NCI-H510A treated with DMSO at 0.1 percent for 48 hours (cell line): ENCODE measurements at places on chromosomes 6 and 20.
A peak's percentile ranks its signal among the peaks of the same experiment; 100 is the strongest.

DNA sequence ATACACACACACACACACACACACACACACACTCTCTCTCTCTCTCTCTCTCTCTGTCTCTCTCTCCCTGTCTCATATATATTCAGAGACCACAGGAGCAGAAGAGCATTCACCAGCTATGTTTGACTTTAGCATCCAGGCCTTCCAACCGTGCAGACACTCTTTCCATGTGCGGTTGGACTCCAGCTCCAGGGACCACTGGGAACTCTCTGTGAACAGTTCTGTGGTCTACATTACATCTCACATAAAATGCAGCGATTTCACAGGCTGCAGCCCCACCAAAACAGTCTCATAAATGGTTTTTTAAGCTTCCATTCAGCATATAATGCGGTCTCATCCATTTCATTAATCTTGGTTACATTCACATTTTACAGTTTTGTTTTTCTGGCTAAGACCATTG, 508.4 kb upstream of the SULF2 start:
- no peak for DNase-seq

DNA sequence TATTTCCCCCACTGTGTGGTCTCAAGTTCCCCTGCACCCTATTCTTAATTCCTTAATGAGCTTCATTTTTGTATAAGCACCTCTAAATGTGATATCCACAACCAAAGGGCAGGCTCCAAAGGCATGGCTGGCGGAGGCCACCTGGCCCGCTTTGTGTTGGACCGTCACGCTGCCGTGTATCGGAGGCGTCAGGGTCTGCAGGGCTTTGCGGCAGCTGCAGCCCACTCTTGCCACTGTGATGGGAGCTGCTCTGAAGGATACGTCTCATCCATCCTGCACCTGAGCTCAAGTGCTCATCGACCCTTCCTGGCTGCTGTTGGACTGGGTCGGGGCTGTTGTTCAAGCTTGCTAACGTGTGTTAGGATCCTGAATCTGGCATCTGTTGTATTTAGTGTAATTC, 177.6 kb downstream of the ARID1B start:
- no peak for DNase-seq

DNA sequence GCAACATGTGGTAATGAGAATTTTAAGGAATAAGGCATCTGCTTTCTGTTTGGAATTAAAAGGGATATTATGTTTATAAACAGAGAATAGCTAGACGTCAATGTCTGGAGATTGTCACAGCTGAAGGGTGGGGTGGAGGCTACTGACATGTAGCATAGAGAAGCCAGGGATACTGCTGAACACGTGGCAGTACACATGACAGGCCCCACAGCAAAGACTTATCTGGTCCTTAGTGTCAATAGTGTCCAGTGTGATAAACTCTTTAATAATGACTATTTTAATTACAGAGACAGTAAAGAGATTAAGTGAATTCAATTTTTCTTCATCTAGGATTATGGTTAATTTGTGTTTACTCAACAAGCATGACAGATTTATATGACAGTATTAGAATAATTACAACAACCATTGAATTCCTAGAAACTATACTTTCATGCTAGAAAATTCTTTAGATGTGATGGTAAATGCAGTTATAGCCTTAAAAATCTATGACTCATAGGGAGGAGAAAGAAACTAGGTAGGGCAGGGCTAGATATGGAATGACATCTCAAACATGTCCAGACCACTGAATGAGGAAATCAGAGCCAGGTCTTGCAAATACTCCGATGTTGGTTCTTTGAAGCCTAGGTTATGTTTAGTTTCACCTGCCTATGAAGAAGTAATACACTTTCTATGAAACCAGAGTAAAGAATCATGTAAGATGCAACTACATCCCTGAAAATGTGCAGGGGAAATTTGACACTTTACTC, 399.5 kb downstream of the PHF3 start:
- no peak for DNase-seq

- DNase-seq = no peak
These were observed 92.6 kb upstream of the AGPAT4 start for GRCh38 chr6:161366301-161366923.

DNA sequence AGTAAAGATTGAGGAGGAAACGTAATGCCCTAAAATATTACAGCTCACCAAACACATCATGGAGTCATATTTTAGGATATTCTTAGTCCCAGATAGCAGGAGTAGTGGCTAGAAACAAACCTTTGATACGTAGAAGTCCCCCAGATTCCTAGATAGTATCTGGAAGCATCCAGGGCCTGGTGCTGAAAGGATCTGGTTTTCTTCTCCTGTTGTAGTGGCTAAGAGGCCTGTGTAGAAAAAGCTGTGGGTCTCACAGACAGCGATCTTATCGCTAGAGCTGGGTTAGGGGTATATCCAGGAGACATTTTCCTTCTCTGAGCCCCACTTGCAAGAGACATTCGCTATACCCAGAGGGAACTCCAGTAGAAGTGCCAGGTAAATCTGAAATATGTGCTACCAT, 139.9 kb downstream of the KCNQ5 start:
- no peak for DNase-seq

- DNase-seq = no peak
These were observed 21.4 kb downstream of the JARID2 start for GRCh38 chr6:15267221-15267620.

GRCh38 chr6:158419339-158419909, 107.2 kb downstream of the TULP4 start:
- DNase-seq = no peak

- no peak for DNase-seq
These were observed 3.7 kb upstream of the CMTR1 start for GRCh38 chr6:37429352-37429750.

DNA sequence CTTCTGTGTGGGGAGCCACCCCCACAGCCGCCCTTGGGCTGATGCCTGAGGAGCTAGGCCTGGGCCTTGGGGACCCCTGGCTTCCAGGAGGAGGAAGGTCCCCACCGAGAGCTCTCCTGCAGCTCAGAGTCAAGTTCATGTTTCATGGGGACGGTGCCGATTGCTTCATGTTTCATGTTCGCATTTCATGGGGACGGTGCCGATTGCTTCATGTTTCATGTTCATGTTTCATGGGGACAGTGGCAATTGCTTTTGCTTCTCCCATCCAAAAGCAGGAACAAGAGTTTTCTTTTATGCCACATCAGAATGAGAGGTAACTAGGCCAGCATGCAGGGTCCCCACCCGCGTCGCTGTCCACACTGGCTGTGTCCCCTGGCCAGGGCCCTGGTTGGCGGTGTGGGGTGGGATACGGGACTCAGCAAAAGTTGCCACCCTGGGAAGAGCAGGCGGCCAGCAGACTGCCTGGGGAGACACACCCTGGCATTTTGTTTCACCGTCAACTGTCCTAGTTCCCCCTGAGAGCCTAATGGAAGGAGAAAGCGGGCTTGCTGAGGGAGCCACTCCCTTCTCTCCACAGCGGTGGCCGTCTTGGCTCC, 46.0 kb downstream of the DACT2 start:
- no peak for DNase-seq

DNA sequence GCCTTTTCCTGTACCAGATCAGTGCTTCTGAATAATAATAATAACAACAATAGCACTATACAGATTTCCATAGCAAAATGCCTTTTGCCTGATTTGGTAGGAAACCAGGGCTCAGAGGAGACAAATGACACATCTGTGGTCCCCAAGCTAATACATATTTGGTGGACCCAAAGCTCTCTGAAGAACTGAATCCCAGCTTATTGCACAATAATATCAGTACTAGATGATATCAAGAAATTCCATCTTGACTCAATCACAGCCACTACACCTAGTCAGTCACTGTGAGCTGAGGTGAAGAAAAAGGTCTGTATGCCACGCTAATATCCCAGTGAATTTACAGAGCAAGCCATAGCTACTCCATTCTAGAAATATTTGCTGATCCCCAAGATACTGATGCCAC, 270.6 kb upstream of the RIN2 start:
- DNase-seq = no peak

- no peak for DNase-seq
These were observed 685.9 kb downstream of the KIF16B start for GRCh38 chr20:15887387-15887786.

DNA sequence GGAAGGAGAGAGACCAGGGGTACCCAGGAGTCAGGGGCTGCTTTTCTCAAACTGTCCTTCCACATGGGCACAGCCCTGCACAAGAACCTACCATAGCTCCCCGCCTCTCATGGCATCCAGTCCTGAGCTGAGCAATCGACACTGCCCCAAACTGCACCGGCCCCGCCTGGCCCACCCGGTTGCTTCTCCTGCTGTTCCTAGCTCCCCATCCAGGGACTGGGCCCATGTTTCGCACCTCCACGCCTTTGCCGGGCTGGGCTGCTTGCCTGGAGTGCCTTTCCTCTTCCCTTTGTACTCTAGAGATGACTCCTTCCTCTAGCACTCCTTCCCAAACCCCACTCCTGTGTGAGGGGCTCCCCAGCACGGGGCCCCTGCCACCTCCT, 123.0 kb downstream of the GRM4 start:
- no peak for DNase-seq

DNA sequence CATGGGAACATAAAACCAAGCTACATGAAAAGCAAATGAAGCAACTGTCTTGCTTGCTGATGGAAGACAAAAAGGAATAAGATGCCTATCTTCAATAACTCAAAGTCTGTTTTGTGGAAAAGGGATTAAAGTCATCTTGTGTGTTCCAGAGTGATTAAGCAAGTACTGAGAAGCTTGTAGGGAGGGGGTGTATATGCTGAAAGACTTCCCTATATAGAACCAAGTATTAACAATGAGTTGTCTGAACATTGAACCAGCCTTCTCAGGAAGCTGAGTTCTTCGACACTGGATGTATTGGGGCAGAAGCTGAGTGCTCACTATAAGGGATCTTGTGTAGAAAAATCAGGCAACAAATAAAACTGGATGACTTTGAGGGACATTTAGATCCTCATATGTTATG, 451.8 kb downstream of the CD83 start:
- DNase-seq = no peak

DNA sequence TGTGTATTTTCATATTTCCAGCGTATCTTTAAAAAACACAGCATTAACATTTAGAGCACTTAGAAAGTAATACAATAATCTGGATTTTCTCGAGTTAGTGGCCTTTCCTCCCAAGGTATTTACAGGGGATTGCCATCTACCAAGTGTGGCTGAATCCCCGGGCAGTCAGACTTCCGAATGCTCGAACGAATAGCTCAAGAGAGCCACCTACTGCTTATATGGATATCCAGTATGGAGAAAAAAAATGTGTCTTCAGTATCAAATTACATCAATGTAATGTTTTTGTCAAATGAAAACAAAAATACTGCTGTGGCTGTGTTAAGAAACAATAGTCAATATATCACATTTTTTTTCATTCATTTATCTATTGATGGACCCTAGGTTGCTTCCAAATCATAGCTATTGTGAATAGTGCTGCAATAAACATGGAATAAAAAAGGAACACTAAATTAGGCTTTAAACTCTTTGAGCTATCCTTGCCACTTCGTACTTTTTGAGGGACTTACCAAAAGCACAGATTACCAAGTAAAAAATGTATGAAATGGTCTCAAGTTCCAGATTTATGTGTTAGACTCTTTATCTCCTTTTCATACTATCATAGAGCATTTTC, 654.5 kb upstream of the PTCHD4 start:
- DNase-seq = peak; percentile 78

DNA sequence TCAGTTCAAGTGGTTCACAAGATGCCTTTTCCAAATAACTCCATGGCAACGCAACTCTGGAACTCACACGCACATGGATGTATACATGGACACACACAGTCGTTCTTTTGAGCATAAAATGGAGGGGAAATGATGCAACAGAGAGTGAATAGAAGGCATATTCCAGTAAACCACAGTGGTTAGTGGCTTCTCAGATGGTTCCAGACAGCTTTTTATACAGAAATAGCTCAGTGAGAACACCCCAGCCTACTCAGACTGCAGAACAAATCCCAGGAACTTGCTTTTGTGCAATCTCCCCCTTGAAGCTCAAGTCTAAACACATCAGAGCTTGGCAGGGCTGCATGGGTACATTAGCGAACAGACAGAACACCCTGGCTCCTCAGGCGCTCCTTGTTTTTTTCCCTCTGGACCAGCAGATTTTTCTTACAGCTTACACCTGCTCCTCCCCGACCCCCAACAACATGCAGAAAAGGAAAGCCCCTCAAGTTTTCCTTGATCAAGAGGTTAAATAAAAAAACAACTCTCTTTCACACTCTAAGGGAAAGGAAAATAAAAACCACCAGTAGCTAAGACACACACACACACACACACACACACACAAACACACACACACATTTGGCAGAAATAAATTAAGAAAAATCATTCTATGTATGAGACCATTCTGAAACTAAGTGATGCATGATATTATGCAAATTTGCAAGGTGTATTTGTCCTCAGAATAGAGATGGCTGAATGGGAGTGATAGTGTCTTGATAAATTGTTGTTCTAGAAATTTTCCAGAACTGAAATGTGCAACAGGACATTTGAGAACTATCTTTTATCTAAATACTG, 51.2 kb upstream of the RANBP9 start:
- DNase-seq = no peak

GRCh38 chr6:74870403-74870802, 335.4 kb downstream of the COL12A1 start:
- no peak for DNase-seq

GRCh38 chr6:69816569-69816968, 19.8 kb upstream of the LMBRD1 start:
- DNase-seq = no peak

DNA sequence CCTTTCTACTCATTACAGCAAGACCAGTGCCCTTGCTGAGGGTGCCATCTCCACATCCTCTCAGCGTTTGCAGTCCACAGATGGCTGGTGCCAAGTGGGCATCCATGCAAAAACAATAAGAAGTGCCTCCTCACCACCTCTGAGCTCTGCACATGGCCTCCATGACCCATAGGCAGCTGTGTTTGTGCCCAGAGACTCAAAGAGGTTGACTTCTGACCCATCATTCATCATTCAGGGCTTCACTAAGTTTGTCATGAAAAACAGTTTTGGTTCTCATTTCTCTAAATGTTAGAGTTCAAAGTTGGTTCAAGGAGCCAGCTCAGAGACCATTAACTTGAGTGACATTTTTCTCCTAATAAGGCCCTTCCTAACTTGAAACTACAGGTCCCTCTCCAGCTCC, 512.6 kb upstream of the MAP3K7 start:
- no peak for DNase-seq

GRCh38 chr20:59439243-59439642, 138.8 kb downstream of the EDN3 start:
- DNase-seq = no peak

DNA sequence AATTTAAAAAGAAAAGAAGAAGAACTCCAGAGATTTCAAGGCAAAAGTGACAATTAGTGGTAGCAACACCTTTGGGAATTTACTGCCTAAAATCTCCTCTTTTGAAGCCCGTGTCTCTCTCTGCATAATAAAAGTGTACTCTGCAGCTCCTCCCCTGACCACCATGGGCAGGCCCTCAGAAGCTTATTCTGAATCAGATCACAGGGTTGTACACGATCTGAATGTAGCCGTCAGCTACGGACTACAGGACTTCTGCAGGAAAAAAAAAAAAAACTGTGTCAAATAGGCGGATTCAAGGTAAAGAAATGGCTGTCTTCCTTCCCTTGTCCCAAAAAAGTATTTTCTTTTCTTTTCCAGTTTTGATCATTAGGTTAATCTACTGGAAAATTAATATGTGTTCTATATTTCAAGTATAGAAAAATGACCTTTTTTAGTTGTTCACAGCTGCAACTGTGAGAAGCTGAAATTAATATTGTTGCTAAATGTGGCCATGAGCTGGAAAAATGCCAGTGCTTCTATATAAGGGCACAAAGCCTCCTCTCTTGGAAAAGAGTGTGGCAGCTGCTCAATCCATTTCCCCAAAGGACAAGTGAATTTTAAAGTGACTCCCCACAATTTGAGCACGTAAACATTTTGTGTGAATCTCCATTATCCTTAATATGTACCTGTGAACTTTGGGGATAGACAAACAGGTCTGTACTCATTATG, 397.4 kb downstream of the C6orf118 start:
- DNase-seq = peak; percentile 1

- DNase-seq = no peak
These were observed 93.7 kb upstream of the SCGN start for GRCh38 chr6:25558155-25558817.
